NCI-H526 treated with DMSO at 0.1 percent for 48 hours (cell line): ENCODE measurements at places on chromosomes 4 and X.

DNA sequence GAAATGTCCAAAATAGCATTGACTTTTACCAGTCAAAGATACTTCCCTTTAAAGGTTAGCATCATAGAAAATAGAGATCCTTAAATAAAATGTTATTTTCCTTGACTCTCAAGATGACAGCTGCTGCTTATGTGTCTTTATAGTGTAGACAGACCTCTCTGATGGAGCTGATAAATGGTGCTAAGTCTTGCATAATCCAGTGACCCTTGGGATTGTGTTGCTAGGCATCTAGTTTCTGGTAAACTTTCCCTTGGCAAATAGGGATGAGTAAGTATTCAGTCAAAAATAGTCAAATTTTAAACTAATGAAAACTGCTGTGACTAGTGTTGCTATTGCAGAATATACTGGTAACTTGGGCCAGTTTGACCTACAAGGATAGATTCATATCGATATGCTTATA is 53.6 kb downstream of the MBNL3 start:
- no peak for DNase-seq

DNA sequence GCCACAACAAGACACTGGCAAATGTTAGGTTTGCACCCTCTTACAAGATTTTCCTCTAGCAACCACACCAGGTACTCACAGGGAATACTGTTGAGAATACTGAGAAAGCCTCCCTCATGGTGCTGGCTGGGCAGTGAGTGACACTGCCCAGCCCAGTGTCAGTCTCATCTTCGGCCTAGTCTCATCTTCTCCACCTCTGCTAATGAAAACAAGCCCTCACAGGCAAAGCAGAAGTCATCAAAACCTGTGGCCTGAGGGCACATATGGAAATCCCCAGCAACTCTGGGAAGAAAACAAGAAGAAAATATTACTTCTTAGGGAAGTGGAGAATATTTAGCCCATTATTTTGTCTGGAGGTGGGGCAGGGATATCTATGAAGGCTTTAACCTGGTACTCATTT is 7.9 kb upstream of the ADAM29 start:
- no peak for DNase-seq

- DNase-seq = no peak
Observed at GRCh38 chrX:109928596-109929335, 74.1 kb upstream of the TMEM164 start.

DNA sequence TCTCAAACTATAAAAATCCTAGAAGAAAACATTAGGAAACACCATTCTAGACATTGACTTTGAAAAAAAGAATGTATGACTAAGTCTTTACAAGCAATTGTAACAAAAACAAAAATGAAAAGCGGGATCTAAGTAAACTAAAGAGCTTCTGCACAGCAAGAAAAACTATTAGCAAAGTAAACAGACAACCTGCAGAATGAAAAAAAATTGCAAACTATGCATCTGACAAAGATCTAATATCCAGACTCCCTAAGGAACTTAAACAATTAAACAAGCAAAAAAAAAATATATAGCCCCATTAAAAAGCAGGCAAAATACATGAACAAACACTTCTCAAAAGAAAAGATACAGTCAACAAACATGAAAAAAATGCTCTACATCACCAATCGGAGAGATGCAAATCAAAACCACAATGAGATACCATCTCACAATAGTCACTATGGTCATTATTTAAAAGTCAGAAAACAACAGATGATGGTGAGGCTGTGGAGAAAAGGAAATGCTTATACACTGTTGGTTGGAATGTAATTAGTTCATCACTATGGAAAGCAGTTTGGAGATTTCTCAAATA is 168.1 kb downstream of the EPHA5 start:
- DNase-seq = peak; percentile 85

GRCh38 chr4:43485196-43485595 is 592.7 kb downstream of the GRXCR1 start:
- DNase-seq = no peak

- DNase-seq = no peak
Observed at GRCh38 chrX:40176351-40177116, 78.8 kb upstream of the BCOR start.

- DNase-seq = no peak
Observed at GRCh38 chrX:14017399-14017798, 12.3 kb downstream of the GEMIN8 start.

DNA sequence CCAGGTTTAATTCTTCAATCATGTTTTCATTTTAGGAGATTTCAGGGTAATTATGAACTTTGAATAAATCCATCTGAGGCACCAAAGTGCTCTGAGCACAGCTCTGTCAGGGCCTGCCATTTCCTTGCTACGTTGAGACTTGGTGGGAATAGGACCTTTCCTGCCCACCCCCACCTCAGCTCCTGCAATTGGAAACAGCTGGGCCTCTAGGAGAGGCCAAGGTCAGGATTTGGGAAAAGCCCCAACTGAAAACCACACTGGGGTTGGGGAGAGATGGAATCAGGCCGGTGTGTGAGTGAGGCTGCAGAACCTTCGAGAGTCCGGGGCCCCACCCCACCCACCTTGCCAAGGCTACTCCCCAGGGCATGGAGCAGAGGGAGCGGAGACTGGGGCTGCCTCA is 212.7 kb upstream of the BCOR start:
- no peak for DNase-seq

- no peak for DNase-seq
Observed at GRCh38 chr4:155811083-155811482, 52.3 kb downstream of the GUCY1B1 start.

GRCh38 chrX:114152130-114152529 is 431.8 kb upstream of the HTR2C start:
- DNase-seq = no peak

GRCh38 chr4:87521319-87521718 is 7.9 kb downstream of the SPARCL1 start:
- no peak for DNase-seq

- DNase-seq = no peak
Observed at GRCh38 chr4:26252349-26253025, 68.3 kb upstream of the RBPJ start.

GRCh38 chrX:68685685-68686084 is 38.2 kb downstream of the STARD8 start:
- DNase-seq = no peak

GRCh38 chr4:155762334-155762733 is 3.5 kb downstream of the GUCY1B1 start:
- no peak for DNase-seq

- DNase-seq = no peak
Observed at GRCh38 chr4:6972375-6972650, 62.7 kb downstream of the TBC1D14 start.

- DNase-seq = no peak
Observed at GRCh38 chrX:48968377-48968776, 3.3 kb downstream of the KCND1 start.

- DNase-seq = no peak
Observed at GRCh38 chr4:92455951-92456350, 152.2 kb downstream of the GRID2 start.
